Left ventricle myocardium inferior (tissue), 1 donor: ENCODE measurements at places on chromosomes 3 and 15. TPM values are rescaled to one million over a fixed set of nuclear protein-coding genes. Genes with fewer than 3 reads are reported as not detected.
A peak's percentile ranks its signal among the peaks of the same experiment; 100 is the strongest.

DNA sequence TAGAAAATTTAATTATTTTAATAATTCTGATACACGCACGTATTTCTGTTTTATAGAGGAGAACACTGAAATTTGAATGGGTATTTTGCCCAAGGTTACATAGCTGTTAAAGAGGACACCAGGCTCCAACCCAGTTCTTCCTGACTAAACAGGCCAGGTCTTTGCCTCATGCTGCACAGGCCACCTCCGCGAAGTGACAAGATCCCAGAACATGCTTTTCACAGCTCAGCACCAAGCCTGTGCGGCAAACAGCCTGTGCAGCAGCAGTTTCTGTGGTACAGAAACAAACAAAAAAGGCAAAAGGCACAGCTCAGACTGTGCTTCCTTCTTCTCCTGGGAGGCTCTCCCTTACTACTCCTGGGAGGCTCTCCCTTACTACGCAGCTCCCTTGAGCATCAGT is 6.5 kb downstream of the FOXL2 start:
- DNase-seq = no peak

GRCh38 chr15:31360843-31361763 is 34.5 kb downstream of the KLF13 start:
- peak; percentile 52 for DNase-seq

DNA sequence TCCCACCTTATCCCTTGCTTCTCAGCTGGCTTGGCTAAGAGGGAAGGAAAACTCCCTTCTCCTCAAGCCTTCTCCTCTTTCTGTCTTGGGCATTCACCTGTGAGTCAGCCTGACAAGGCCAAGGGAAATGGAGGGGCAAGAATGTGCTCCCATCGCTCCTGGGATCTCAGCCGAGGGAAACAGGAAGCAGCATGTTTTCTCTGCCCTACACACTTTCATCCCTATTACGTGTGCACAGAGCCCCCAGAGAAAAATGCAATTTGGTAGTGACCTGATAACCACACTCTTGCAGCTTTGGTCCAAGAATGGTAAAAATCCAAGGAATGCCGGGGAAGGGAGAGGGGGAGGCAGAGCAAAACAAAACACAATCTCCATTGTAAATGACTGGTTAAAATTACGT is 32.9 kb upstream of the MTMR10 start:
- no peak for DNase-seq

- no peak for DNase-seq
These were observed 42.8 kb downstream of the BDH1 start for GRCh38 chr3:197512691-197513571.

DNA sequence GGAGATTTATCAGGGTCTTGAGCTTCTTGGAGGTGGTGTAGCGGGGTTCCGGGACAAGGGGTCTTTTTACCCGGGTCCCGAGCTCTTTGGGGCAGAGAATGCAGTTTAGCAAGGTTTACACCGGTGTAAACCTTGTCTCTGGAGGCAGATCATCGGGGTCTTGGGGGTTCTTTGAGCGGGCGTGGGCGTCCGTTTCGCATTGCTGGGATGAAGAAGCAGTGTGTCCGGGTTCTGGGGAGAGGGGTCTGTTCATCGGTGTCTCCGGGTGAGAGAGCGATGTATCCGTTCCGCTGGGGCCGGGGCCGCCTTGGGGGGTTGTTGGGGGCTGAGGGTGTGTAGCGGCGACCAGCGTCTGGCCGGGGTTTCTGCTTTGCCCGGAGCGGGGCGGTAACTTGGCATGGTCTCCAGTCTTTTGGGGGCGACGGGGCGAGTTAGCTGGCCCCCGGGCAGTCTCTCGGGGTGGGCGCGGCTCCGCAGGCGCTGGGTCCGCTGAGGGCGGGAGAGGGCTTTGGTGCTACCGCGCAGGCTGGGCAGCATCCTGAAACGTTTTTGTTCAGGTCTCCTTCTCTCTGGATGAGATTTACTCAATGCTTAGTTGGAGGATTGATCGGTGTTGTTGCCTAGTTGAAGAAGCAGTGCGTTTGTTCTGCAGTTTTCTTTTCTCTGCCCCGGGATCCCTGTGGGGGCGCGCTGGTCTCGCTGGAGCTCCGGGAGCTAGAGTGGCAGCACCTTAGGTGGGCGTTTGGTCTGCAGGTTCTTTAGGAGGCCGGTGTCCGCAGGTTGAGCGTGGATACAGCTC is 843 bp downstream of the GLCE start:
- DNase-seq = peak; percentile 44

The NPAP1 gene
- not detected for total RNA-seq

The C15orf61 gene
- 13.8 TPM for total RNA-seq

The VIPR1 gene
- 1.7 TPM for total RNA-seq
